IMR-90 (cell line): ENCODE measurements at places on chromosomes 7 and 10.

DNA sequence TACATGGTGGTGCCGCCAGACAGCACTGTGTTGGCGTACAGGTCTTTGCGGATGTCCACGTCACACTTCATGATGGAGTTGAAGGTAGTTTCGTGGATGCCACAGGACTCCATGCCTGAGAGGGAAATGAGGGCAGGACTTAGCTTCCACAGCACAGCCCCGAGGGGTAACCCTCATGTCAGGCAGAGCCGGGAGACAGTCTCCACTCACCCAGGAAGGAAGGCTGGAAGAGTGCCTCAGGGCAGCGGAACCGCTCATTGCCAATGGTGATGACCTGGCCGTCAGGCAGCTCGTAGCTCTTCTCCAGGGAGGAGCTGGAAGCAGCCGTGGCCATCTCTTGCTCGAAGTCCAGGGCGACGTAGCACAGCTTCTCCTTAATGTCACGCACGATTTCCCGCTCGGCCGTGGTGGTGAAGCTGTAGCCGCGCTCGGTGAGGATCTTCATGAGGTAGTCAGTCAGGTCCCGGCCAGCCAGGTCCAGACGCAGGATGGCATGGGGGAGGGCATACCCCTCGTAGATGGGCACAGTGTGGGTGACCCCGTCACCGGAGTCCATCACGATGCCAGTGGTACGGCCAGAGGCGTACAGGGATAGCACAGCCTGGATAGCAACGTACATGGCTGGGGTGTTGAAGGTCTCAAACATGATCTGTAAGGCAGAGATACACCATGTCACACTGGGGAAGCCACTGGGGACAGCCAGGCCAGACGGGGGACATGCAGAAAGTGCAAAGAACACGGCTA, 104.6 kb upstream of the TNRC18 start:
- peak; percentile 36 for DNase-seq

DNA sequence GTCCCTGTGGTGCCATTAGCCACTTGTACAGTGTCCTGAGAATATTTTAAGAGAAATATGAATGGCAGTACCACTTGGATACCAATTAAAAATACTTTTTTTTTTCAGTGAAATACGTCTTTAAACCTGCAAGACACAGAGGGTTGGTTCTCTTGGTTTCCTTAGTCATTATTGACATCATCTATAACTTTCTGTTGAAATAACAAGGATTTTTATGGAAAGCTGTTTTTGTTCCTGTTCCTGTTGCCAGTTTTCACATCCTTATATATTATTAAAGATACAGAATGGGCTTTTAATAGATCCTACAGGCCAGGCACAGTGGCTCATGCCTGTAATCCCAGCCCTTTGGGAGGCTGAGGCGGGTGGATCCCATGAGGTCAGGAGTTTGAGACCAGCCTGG, 579.9 kb downstream of the AUTS2 start:
- no peak for DNase-seq

DNA sequence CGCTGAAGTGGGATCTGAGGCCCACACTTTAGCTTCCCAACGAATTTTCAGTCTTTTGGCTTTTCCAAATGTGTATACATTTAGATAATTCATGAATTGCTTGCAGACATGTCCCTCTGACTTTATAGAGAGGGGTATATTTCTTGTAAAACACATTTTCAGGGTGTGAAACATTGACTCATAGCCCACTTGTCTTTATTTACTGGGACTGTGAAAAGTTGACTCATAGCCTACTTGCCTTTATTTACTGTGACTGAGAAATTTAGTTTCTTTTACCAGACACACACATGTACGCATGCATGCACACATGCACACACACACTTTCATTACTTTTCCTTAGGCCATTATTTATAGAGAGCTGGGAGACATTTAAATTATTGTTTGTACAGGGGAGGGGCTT, 79.1 kb downstream of the VTI1A start:
- peak; percentile 28 for DNase-seq

- no peak for DNase-seq
Observed at GRCh38 chr10:43153901-43154300, 15.7 kb downstream of the CSGALNACT2 start.

- DNase-seq: no peak
Observed at GRCh38 chr7:141715794-141716689, 7.9 kb downstream of the WEE2 start.

DNA sequence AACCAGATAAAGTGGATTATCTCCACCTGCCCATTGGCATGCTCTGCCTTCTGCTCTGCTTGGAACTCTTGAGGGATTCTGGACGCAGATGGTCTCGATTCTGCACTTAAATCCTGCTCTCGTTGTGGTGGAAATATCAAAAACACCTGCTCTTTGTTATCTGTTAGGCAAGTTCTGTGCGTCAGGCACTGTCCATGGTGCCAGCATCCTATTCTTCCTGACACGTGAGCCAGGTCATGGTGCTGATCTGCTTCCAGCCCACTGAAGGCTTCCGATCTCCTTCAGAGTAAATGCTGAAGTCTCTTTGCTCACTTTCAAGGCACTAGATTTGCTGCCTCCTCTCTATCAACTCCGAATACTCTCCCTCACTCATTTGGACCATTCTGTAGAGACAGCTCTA, 505.6 kb downstream of the HTR7 start:
- peak; percentile 1 for DNase-seq

- no peak for DNase-seq
Observed at GRCh38 chr7:114086537-114086913, 167.7 kb upstream of the PPP1R3A start.

DNA sequence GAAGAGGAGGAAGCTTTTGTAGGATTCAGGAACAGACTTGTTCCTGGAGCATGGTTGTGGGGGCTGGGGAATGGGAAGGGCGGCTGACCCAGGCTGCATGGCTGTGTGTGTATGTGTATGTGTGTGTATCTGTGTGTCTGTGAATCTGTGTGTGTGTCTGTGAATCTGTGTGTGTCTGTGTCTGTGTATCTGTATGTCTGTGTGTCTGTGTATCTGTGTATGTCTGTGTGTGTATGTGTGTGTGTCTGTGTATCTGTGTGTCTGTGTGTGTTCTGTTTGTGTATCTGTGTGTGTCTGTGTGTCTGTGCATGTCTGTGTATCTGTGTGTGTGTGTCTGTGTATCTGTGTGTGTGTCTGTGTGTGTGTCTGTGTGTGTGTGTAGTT, 6.6 kb upstream of the STX1A start:
- no peak for DNase-seq

GRCh38 chr10:35423505-35424306, 87.4 kb downstream of the CCNY start:
- DNase-seq: peak; percentile 79

DNA sequence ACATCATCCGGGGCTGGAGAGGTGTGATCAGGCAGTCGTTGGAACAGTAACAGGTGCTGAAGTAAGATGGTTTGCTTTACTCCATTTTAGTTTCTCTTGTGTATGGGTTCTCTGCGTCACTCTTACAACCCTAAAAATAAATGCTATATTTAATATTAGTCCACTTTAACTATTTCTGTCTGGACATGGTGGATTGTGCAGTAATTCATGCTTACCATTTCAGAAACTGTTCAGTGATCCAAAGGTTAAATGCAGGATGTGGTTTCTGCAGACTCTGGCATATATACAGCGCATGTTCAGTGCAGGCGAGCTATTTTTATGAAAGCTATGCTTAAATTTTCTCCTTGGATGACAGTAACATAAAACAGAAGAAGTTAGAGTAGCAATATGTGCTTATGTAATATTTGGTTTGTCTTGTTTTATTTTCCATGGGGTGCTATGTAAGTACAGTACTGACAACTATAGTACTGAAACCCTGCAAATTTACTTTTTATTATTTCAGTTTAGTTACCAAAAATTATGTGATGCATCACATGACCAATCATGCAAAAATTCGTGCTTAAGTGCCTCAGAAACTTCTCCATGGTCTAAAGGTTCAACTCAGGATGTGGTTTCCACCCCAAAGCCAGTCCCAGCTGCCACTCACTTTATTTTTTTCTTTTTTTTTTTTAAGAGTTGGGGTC, 46.6 kb upstream of the GRID1 start:
- DNase-seq: peak; percentile 59

- no peak for DNase-seq
Observed at GRCh38 chr7:42935861-42936260, 3.7 kb downstream of the MRPL32 start.

GRCh38 chr7:75565132-75565837, 73.2 kb downstream of the SPDYE5 start:
- DNase-seq: peak; percentile 93

DNA sequence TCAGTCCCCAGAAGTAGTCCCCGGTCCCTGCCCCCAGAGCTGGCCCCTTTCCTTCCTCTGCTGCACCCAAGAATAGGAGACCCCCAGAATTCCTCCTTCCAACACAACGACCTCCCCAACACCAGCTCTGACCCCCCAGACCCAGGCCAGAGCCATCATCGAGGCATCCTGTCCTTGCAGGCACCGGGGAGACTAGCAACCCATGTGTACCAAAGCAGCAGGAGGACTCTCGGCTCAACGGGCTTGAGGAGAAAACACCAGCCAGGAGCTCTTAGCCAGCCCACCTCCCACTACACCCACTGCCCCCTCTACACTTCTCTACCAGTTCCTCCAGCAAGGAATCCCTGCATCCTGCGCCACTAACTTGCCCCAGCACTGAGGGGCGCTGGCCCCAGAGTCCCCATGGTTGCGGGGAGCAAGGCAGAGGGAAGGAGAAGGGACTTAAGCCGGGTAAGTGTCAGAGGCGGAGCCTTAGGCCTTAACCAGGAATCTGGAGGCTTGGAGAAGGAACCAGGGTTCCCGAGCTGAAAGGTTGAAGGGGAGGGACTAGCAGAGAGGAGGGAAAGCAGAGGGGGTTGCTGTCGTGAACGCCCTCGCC, 3.9 kb downstream of the GRID1 start:
- no peak for DNase-seq

- DNase-seq: peak; percentile 71
Observed at GRCh38 chr7:100465702-100466311, 1.7 kb upstream of the SPACDR start.

DNA sequence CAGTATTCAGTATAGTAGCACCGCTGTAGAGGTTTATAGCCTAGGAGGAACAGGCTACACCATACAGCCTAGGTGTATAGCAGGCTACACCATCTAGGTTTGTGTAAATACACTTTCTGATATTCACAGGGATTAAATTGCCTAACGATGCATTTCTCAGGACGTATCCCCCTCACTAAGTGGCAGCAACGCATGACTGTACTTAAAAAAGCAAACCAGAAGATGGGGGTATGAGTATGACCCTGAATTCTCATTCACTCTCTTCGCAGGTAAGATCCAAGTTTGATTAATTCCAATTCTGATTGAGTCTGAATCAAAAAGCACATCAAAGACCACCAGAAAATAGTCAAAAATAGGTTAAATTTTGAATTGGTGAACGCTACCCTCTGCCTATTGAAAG, 972 bp downstream of the ORC5 start:
- no peak for DNase-seq

- no peak for DNase-seq
Observed at GRCh38 chr7:131720703-131721102, 164.3 kb upstream of the PODXL start.

- no peak for DNase-seq
Observed at GRCh38 chr7:55304018-55304762, 60.9 kb upstream of the LANCL2 start.

- DNase-seq: no peak
Observed at GRCh38 chr10:13674645-13675588, 88.2 kb downstream of the PRPF18 start.

GRCh38 chr10:45249978-45250693, 65.3 kb downstream of the OR13A1 start:
- peak; percentile 52 for DNase-seq

GRCh38 chr7:135199439-135199838, 11.9 kb downstream of the WDR91 start:
- no peak for DNase-seq

GRCh38 chr7:12827920-12828319, 140.5 kb downstream of the ARL4A start:
- peak; percentile 60 for DNase-seq

- DNase-seq: no peak
Observed at GRCh38 chr10:94353336-94353735, 9.4 kb downstream of the NOC3L start.

- peak; percentile 79 for DNase-seq
Observed at GRCh38 chr10:3948843-3949242, 163.8 kb upstream of the KLF6 start.

DNA sequence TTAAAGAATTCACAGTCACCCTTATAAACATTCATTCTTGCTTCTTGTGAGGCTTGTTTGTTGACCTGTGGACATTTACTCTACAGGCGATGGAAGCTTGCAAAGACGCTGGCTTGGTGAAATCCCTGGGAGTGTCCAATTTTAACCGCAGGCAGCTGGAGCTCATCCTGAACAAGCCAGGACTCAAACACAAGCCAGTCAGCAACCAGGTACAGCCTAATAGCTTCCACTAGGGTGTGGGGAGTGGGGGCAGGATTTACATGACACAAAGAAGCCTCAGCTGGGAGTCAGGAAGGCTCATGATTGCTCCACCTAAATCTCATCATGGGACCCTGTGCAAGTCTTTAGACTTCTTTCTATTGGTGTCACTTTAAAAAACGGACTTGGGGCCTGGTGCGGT, 29.0 kb downstream of the AKR1D1 start:
- no peak for DNase-seq

- DNase-seq: no peak
Observed at GRCh38 chr7:21542891-21543527, at the start of gene DNAH11. Gene DNAH11, plus strand, starts transcription at chr7:21543039. Its CDS starts 207 bp downstream, at chr7:21543246.

- no peak for DNase-seq
Observed at GRCh38 chr10:76632767-76633051, 1004.9 kb downstream of the KCNMA1 start.

DNA sequence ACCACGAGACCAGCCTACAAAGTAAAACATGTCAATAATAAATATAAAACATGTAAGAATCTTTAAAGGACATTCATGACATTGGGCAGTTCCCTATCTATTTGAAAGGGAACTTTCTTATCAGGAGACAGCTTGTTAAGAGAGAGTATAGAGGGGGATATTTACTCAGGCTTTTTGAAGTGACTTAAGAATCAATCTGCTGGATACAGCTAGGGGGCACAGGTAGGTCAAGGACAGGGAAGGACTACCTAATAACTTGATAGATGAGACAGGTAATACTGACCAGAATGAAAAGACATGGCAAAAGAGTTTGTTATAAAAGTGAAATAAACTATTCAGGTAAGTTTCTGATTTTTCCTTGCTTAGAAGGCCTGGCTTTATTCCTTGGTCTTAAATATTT, 21.8 kb upstream of the LRRD1 start:
- DNase-seq: no peak

GRCh38 chr10:113609704-113610108, 54.1 kb downstream of the NRAP start:
- peak; percentile 14 for DNase-seq
